ENCODE measurements at places on chromosomes 5 and 9.

- DNase-seq: no peak
Observed at GRCh38 chr5:180487556-180487955, 6.6 kb upstream of the CNOT6 start.

DNA sequence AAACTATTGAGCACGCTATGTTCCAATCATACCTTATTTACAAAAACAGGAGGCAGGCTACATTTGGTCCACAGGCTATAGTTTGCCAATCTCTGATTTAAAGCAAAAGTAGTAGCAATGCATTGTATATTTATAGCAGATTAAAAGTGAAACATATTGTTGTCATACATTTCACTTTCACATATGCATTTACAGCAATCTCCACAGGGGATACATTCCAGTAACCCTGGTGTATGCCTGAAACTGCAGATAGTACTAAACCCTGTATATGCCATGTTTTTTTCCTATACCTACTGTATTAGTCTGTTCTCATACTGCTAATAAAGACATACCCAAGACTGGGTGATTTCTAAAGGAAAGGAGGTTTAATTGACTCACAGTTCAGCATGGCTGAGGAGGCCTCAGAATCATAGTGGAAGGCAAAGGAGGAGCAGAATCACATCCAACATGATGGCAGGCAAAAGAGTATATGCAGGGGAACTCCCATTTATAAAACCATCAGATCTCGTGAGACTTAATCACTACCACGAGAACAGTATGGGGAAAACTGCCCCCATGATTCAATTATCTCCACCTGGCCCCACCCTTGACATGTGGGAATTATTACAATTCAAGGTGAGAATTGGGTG lies 5.9 kb upstream of the CSF1R start:
- no peak for DNase-seq

GRCh38 chr9:14633148-14633547 lies 60.1 kb downstream of the ZDHHC21 start:
- DNase-seq: no peak

GRCh38 chr5:35369965-35370790 lies 139.9 kb upstream of the PRLR start:
- no peak for DNase-seq

GRCh38 chr5:56340196-56340980 lies 107.3 kb upstream of the ANKRD55 start:
- DNase-seq: peak; percentile 35

DNA sequence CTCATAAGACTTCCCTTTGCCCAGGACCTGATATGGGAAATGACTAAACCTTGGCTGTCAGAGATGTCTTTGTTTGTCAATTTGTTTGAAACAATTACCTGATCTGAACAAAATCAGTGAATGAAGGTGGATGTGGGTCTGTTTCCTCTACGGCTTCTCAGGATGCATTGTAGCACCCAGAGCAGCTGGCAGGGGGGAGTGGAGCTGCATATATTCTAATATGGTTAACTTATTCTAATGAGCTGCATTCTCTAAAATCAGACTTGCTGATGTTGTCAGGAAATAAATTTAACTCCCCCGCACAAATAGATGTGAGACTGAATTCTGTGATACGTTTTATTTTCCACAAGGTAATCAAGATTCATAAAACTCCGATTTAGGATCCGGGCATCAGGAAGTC lies 665.4 kb downstream of the MAT2B start:
- DNase-seq: no peak

- no peak for DNase-seq
Observed at GRCh38 chr5:18091758-18092157, 457.5 kb downstream of the TAF11L14 start.

DNA sequence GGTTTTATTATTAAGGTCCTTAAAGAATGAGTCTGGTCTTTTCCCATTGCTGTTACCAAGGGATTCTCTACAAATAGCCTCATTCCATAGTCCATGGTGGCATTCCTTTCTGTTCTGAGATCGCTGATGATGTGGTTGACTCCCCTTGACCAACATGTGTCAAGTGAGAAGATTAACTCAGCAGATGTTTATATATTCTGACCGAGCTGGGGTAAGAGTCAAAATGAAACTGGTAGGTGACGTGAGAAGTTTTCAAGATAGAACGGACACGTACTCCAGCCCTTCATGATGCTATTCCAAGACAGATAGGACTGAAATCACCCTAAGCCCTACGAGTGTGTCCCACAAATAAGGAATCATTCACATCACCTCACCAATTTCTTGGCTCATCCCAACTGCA lies 155.5 kb upstream of the WWC1 start:
- no peak for DNase-seq

- no peak for DNase-seq
Observed at GRCh38 chr5:137599457-137599856, 100.3 kb upstream of the SPOCK1 start.

DNA sequence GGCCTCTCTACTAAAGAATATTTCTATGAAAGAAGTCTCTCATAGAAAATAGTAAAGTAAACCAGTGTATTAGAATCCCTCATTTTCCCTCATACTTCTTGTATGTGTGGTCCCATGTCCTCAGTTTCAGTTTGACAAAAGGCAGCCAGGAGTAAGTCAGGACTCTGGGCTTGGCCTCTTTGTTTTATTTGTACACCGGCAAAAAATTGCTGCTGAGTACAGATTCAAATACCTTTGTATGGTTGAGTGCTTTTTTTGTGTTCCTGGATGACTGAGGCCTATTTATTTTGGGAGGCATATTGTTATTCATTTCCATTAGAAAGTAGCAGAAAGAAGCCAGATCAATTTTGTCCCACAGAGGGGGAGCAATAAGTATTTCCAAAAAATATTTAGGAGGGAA lies 47.3 kb upstream of the CEP78 start:
- DNase-seq: no peak

DNA sequence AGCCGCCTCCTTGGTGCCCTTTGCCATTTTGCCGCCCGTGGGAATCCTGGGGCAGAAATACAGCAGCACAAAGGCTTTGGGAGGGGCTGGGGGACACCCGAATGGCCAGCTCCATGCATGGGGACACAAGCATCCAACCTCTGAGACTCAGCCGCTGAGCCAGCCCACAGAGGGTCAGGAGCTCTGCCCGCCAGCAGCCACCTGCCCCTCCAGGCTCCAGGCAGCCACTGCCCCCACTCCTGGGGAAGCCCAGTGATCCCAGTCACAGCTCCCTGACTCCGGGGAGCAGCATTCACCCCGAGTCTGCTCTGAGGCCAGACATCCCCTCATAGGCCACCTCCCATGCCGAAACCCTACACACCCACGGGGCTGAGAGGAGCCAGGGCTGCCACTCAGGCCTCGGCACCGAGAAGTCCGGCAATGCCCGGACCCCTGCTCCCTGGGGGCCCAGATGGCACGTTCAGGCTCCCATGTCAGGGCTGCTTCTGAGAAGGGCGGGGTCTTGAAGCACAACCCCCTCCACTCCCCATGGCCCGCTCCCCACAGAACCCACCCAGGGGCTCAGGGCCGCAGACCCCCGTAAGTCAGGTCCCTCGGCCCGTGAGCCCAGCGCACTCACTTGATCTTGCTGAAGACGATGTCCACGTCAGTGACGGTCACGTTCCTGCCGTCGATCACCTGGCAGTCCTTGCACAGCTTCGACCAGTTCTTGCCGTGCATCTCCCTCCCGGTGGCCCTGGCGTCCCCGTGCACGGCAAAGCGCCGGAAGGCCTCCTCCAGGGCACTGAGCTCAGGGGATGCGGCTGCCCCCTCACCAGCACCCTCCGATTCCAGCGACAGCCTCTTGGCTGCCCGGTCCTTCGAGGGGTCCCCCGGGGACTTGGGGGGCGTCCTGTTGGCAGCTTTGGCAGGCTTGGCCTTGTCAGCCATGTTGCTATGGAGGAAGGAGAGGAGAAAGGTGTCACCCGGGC lies 15.7 kb downstream of the TPPP start:
- no peak for DNase-seq

Measured in HCEC 1CT (cell line).